ENCODE measurements at places on chromosomes 3 and 15. TPM values are rescaled to one million over a fixed set of nuclear protein-coding genes. Genes with fewer than 3 reads are reported as not detected.
A peak's percentile ranks its signal among the peaks of the same experiment; 100 is the strongest.

FANCI gene
- 7.8 TPM for total RNA-seq

- peak; percentile 76 for DNase-seq
Measured at GRCh38 chr15:73346735-73347312, 21.9 kb downstream of the HCN4 start.

DNA sequence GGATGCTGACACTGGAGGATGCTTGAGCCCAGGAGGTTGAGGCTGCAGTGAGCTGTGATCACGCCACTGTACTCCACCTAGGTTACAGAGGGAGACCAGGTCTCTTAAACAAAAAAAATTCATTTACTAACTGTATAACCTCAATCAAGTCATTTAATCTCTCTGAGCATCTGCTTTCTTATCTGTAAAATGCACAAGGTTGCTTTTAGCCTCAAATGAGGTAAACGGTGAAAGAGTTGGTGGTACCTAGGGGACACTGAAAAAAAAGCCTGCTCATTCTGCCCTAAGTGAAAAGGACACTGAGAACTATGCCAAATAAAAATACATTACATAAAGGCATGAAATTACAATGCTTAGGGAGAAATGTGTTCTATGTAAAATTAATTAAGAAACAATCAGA, 3.4 kb downstream of the PP2D1 start:
- DNase-seq, result no peak

ATP13A4 gene
- 188 TPM for total RNA-seq

GHRL gene
- 2.5 TPM for total RNA-seq

SLC22A14 gene
- not detected for total RNA-seq

DNA sequence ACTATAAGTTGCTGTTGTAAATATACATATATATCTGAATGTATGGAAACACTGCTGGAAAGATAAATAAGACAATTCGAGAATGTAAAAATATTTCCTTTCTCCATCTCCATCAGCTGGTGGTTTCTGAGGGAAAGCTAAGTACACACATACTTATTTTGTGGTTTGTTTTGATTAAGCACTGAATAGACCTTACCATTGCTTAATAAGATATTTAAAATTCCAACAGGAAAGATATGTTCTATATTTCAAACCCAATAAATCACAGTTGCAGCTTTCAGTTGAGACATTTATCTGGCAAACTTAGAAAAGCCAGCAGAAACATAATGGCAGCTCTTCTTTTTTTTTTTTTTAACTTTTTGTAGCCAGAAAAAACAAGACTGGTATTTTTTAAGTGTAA, 160.4 kb downstream of the VGLL3 start:
- no peak for DNase-seq

ERC2 gene
- 1.5 TPM for total RNA-seq

MESP2 gene
- not detected for total RNA-seq
